Left colon (tissue), 2 donors: ENCODE measurements at places on chromosomes 2 and 18.
A peak's percentile ranks its signal among the peaks of the same experiment; 100 is the strongest.

DNA sequence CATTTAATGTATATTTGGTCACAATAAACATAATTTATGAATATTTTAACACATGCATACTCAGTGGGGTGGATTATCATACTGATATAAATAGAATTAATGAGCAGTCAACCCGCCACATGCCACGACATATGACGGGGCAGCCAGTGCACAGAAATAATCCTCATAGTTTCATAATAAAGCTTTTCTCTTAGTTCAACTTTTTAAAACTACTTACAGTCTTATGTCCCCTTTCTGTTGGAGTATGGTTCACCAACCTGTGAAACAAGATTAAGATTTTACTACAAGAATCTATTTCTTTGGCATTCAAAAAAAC, 75.6 kb upstream of the ETAA1 start:
- no peak for DNase-seq

GRCh38 chr18:29191263-29191662, 1014.3 kb upstream of the CDH2 start:
- no peak for DNase-seq

GRCh38 chr2:217249121-217250012, 389.5 kb upstream of the TNP1 start:
- DNase-seq, result no peak

GRCh38 chr2:96116424-96116878, at the start of gene ADRA2B:
Gene ADRA2B (minus strand): TSS chr2:96116571. CDS start chr2:96116149, 422 bp downstream.
- DNase-seq, result peak; percentile 79

DNA sequence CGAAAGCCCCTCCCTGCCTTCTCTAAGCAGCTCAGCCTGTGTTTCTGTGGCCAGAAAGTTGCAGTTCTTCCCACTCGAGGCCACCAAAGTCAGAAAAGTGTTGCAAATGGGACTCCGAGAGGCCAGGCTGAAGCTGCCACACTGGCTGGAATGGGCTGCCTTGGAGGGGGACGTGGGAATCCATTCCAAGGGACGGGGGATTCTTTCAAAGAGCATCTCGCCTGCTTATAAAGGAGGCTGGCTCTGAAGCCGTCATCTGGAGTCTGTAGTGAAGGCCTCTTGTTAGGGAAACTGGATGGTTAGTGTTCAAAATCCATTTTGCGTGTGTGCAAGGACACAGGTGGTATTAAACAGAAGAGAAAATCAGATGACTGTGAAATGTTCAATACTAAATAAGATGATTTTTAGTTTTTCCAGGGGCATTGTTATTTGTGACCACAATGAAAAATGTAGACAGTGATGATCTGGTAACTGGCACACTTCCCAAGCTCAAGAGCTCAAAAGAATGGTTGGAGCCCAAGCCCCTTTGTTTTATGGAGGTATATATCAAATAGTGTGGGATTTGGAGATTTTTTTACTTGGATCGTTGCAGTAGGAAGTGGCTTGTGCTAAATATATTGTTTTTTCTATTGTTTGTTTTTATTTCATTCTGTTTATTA, 782 bp downstream of the FAM228B start:
- DNase-seq, result no peak

DNA sequence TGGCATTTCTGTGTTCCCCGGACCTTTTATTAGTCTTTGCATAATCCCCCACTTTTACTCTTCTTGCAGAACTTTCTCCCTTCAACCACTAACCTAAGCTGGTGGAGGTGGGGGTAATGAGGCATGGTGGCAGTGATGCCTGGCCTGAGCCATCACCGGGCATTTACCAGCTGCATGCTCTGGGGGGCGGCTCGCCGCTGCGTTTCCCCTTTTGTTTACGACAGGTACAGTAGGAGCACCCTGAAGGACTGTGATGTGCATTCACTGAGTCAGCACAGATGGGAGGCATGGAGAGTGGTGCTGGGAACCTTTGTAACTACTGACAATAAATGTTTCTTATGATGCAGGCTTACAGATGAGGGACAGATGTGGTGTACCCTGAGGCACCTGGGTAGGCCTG, 46.9 kb downstream of the PLEKHB2 start:
- DNase-seq, result no peak

DNA sequence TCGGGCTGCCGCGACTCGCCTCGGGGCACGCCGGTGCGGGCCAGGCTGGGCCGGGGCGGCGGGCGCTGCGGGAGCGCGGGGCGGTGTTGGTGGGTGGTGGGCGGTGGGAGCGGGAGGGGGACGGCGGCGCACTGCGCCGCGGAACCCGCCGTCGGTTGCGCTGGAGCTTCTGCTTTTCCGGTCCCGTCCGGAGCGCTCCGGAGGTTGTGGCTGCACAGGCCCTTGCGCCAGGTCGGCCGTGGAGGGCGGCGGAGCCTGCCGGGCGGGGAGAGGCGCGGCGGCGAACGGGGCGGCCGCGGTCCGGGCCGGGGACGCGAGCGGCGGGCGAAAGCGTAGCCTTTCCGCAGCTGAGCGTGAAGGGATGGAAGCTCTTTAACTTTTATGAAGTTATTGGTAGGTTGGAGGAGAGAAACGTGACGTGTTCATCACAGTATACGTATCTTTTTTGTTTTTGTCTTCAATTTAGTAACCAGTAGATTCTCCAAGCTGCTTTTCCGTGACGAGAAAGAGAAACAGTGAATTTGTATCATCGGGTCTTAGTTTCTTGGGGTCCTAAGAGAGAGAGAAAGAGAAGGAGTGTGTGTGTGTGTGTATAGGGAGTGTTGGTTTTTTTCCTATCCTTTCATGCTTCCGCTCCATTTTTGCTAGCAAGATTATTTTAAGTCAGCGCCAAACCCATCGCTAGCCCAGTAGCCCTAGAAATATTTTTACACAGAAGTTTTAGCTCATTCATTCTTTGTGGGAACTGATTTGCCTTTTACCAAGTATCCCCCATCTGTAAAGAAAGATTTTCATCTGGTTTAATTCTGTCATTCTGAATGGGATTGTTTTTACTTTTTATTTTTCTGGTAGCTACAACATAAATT, 535 bp downstream of the ATG4B start:
- no peak for DNase-seq

DNA sequence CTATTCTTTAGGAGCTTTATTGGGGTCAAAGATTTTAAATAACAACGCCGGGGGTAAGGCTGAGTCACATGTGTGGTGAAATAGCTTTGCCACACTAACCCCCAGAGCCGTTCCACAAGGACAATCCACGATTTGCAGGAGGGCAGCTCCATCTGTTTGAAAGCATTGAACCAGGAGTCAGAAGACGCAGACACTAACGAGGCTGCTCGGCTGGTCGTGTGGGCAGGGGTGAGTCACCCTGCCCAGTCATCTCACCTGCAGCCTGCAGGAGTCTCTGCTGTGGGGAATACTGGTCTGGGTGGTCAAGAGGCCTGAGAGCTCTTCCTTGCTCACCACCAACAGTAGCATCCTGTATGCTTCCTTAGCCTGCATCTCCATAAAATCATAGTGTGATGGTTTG, 149.2 kb upstream of the NCK2 start:
- no peak for DNase-seq

DNA sequence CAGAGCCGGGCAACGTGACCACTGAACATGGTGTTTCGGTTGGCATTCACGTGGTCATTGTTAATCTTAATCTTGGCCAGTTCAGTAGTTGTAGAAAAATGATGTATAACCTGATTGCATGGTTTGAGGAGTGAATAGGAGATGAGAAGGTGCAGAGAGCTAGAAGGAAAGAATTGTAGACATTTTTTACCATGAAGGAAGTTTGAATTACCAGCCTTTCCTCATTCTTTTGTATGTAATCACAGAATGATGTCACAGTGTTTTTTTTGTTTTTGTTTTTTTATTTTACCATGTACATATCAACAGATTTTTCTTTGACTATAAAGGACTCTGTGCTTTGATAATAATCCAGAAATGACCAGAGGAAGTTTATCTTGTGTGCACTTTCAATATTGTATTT, 126.3 kb downstream of the LTBP1 start:
- DNase-seq, result no peak

GRCh38 chr2:234490271-234491091, 6.4 kb downstream of the ARL4C start:
- DNase-seq, result no peak

GRCh38 chr18:23718243-23718720, 29.0 kb downstream of the LAMA3 start:
- no peak for DNase-seq

DNA sequence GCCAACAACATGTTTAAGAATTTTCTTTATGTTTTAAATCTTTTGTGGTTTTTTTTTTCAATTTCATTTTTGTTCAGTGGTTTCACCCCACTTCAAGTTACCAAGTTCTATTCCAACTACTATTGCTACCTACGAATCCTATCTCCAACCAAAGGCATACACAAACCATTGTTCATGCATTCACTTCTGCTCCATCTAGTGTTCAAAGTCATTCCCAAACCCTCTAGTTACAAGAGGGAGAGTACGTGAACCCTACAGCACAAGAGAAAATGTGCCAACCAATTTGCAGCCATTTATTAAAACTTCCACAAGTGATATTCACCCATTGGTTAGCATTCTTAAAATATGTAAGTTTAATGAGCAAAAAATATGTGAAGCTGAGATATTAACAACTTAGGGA, 295.1 kb upstream of the KYNU start:
- DNase-seq, result no peak

DNA sequence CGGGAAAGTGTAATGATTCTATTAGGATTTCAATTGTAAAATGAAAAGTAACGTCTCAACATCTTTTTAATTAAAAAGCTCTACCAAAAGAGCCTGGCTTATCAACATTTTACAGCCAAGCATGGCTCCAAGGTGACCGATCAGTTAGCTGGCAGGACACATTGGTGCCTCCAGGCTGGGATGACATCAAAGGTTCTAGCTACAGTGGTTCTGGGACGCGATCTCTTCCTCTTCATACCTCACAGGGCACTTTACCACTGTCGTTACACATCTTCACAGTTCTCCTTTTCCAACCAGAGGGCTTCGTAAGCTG, 693 bp downstream of the ORC2 start:
- no peak for DNase-seq
